ENCODE measurements at places on chromosomes 2 and 18. TPM values are rescaled to one million over a fixed set of nuclear protein-coding genes. Genes with fewer than 3 reads are reported as not detected.

Gene PCBP1
- total RNA-seq: 71.7 TPM

- peak; percentile 64 for DNase-seq
Measured at GRCh38 chr2:174952607-174953006, 52.6 kb downstream of the CHN1 start.

DNA sequence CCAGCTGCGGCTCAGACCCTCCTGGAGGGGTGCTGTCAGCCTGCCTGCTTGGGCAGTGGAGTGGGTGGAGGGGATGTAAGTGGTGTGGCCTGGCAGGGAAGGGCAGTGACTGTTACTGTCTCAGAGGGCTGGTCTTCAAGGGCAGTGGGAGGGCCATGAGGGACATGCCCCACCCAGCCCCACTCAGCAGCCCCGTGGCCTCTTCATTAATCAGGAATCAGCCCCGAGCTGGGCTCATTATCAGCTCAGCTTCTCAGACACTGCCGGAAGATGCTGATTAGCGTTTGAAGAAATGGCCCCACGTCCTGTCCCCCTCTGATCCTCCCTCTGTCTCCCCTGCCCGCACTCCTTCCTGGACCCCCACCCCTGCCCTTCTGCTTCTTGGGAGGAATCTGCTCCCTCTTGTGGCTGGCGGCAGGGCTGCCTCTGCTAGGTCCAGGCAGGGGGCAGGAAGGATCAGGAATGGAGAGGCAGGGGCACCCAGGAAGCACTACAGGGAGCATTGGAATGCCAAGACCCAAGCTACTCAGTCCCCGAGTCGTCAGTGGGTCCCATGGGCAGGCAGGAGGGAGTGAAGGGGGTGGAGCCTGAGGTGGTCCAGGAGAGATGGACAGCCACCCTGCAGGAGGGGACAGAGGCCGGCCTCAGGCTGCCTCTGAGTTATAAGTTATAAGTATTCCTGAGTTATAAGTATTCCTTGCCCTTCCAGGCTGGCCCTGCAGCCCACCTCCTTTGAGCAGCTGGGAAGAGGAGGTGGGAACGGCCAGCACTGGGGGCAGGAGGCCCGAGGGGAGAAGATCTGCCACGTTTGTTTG, 7.0 kb downstream of the ASIC4 start:
- DNase-seq: no peak

- no peak for DNase-seq
Measured at GRCh38 chr2:236536727-236537398, 32.8 kb upstream of the ACKR3 start.

- no peak for DNase-seq
Measured at GRCh38 chr2:156999661-157000060, 257.8 kb upstream of the GALNT5 start.

DNA sequence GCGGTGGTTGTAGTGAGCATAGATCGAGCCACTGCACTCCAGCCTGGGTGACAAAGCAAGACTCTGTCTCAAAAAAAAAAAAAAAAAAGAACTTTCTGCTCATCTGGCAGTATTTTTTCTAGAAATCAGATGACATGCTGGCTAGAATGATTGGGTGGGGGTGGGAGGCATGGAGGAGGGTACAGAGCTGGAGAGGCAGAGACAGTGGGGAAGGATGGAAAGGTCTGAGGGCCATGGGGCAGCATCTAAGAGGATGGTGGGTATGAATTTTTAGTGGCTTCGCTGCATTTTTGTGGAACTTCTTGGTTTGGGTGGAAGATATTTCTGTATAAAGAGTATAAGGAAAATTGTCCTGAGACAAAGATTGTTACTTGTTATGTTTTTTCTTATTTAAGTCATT, 23.3 kb downstream of the ARMC9 start:
- DNase-seq: no peak

DNA sequence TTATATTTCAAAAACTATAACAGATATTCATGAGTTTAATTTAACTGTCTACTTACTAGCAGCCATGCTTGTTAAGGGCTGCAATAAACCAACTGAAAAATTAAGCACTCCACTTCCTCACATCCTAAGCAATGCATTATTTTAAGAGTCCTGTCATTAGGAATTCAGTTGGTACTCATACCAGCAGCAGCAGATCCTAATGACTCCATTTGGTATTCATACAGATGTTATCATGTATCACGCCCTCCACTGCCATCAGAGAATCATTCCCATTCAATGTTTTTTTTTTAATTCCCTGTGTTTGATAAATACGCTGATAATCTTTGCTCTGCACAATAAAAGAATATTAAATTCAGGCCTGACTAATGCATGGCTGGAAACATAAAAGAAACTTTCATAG, 236.8 kb downstream of the AFF3 start:
- no peak for DNase-seq

DNA sequence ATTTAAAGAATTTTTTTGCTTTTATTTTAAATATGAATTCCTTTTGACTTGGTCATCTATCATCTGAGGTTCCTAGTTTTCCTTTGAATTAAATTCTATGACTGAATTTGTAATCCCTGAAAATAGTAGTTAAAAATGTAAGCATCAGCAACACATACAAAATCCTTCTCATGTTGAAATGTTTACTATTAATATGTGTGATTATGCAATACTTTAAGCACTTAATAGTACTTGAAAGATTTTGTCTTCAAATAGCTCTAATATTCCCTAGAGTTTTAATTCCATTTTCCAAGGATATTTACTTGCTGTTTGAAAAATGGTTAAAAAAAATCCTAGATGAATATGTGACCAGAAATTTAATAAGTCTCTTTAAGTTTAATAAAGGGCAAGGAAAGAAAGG, 26.6 kb upstream of the SPATS2L start:
- DNase-seq: no peak

Gene MREG
- 1.9 TPM for total RNA-seq

Gene ACTG2
- total RNA-seq: not detected

DNA sequence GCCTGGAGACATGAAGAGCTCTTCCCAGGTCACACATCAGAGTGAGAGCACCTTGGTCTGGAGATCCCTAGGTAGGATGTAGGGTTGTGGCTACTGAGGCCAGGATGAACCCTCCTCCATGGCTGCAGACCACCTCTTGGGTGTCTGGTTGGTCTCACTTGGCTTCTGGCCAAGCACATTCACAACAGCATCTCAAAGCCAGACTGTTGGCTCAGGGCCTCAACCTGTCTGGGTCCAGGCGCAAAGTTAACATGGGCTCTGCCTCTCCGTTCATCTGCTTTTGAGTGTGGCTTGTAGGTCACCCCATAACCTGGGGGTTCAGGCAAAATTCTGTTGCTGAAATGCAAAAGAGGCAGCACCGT, 40.1 kb downstream of the RHOB start:
- DNase-seq: no peak

All from dermis microvascular lymphatic vessel endothelial cell (primary cell).